Activated CD4-positive, alpha-beta T cell treated with anti-CD3 and anti-CD28 coated beads, Interleukin-2, amount 10 ng/mL, durations not matched to agents 24 days and 14 days (primary cell): ENCODE measurements at places on chromosomes 4 and X. TPM values are rescaled to one million over a fixed set of nuclear protein-coding genes. Genes with fewer than 3 reads are reported as not detected.

SAGE1 gene
- not detected in 2 replicates for total RNA-seq

- DNase-seq: no peak
Observed at GRCh38 chr4:110164251-110164650, 34.2 kb downstream of the ELOVL6 start.

DNA sequence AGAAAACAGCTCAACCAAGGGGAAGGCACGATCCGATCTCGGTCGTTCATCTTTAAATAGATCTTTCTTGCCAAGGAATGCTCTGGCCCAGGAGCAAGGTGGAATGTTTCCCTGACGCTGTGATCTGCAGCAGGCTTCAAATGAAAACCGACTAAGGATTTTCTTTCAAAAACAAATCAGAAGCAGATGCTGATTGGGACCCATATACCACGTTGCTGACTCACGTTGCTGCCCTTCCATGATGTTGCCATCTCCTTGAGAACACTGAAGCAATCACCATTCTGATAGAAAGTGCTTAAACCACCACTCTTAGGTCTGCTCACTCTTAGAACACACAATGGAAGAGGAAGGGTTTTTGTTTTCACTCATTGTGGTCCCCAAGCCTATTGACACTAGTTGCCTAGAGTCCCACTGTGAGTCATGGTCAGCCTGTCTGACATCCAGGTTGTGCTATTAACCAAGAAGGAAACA is 26.1 kb downstream of the LAMTOR3 start:
- DNase-seq: no peak

DNA sequence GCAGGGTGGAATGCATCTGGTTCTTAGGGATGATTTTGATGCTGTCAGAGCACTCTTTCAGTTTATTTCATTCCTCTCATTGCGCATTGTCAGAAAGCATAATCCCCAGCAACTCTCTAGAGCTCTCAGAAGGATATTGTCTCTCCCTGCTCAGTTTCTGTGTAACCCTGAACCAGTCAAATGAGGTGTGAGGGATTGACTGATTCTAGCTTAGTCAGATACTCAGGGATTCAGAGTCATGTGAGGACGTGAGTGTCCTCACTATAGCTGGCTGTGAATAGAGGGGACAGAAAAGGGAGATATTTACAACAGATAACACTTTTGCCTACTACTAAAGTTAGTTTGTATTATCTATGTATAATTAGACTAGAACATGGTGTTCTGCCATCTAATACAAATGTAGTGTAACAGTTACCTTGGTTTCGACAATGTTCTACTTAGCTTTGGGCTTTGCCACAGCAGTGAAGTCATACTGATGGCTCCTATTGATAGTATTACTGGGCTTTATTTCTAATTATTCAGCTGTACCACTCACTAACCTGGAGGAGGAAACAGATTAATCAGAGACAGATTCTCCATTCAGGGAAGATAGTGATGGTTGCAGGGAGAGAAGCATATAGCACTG is 19.5 kb downstream of the AP1AR start:
- DNase-seq: no peak

- DNase-seq: no peak
Observed at GRCh38 chr4:185020293-185020808, 2.1 kb downstream of the HELT start.

FAM156B gene
- total RNA-seq: 20.4 and 20.7 TPM in 2 replicates

DNA sequence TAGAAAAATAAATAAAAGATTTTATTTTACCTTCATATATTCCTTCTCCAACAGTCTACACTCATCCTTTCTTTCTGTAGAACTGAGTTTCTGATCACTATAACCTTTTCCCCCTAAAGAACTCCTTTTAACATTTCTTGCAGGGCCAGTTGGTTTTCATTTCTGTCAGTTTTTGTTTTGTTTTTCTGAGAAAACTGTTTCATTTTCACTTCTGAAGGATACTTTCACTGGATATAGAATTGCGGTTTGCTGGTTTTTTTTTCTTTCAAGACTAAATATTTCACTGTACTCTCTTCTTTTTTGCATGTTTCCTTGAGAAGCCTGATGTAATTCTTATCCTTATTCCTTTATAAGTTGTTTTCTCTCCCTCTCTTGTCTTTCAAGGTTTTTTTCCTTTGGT is 90.4 kb upstream of the EOLA2 start:
- no peak for DNase-seq

PLS3 gene
- total RNA-seq: 5.1 and 6.5 TPM in 2 replicates

USP17L15 gene
- 0.14 TPM in 1 of 2 replicates, not detected in the other for total RNA-seq
